Forelimb muscle (tissue), 1 donor: ENCODE measurements at places on chromosomes 13 and 19.

DNA sequence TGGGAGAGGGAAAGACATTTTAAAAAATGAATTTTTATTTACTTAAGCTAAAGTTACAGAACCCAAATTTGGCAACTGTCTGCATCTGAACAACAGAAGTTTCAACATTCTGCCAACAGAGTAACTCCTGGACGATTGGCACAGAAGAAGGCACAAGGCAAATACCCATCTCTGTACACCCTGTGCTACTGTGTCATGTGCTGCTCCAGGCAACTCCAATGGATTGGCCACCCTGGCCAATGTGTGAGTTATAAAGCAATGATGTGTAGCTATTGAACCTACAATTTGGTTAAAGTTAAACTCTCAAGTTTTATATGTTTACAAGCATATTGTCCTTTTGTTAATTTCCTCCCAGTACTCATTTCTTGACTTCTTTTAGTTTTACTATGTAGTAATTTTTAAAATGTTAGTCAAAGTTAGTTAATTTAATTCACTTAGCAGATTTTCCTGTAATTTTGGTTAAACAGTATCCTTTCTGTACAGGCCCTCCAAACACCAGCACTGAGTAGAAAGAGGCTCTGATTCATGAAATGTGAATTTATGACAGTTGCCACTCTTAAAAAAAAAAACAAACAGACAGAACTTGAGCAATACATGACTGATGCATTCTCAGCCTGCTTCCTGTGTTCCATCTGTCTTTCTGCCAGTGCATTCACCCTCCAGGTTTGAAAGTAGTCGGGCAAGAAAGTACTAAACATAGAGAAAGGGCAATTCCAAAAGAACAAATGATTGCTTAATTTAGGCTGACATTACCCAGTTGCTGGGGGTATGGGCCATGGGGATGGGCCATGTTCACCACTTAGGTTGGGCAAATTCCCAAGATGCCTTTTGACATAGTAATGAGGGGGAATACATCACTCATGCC, 5.9 kb downstream of the STARD13 start:
- no peak for DNase-seq

DNA sequence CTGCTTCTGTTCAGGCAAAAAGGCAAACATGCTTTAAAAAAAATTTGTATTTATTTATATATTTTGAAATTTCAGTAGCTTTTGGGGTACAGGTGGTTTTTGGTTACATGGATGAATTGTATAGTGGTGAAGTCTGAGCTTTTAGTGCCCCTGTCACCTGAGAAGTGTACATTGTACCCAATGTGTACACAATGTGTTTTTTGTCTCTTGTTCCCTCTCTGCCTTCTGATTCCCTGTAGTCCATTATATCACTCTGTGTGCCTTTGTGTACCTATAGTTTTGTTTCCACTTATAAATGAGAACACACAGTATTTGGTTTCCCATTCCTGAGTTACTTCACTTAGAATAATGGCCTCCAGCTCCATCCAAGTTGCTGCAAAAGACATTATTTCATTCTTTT, 77.4 kb downstream of the PDS5B start:
- DNase-seq, result no peak

GRCh38 chr13:86954341-86954740, 716.8 kb upstream of the SLITRK5 start:
- DNase-seq, result no peak

DNA sequence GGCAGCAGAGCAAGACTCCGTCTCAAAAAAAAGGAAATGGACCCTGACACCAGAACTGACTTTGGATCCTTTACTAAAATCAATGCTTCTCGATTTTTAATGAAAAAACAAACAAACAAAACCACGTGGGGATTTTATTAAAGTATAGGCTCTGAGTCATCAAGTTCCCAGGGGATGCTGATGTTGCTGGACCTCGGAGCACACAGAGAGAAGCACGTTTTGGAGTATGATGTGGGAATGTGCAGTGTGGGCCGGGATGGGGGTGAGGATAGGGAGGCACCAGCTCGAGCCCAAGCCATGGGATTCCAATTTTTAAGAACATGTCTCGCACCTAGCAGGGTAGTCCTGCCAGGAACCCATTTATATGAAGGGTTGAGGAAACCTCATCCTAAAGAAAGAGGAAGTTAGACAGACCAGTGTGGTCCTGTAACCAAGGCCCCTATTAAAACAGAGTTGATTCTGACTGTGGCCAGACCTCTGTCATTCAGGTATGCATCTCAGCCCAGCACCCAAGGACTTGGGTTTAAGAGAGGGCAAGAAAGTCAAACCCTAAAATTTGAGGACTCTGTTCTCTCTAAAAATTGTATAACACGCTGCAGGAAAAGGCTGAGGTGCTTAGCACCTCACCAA, 6.4 kb downstream of the FLT1 start:
- DNase-seq, result no peak

DNA sequence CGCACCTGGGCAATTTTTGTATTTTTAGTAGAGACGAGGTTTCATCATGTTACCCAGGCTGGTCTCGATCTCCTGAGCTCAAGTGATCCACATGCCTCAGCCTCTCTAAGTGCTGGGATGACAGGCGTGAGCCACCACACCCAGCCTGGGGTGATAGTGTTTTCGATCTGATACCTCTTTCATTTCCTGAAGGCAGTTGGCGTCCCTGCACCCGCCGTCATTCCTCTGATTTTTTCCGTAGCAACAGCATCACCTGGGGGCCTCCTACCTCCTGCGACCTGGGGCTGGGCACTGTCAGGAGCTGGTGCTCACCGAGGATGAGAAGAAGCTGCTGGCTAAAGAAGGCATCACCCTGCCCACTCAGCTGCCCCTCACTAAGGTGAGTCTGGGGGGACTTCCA, 10.8 kb downstream of the CREB3L3 start:
- no peak for DNase-seq

- no peak for DNase-seq
Observed at GRCh38 chr13:102847272-102848234, 1.7 kb downstream of the ERCC5 start.
